Psoas muscle (tissue), 8 donors: ENCODE measurements at places on chromosomes 6 and 20. TPM values are rescaled to one million over a fixed set of nuclear protein-coding genes. Genes with fewer than 3 reads are reported as not detected.
A peak's percentile ranks its signal among the peaks of the same experiment; 100 is the strongest.

LINC00237 gene
- polyA plus RNA-seq, result not detected

DNA sequence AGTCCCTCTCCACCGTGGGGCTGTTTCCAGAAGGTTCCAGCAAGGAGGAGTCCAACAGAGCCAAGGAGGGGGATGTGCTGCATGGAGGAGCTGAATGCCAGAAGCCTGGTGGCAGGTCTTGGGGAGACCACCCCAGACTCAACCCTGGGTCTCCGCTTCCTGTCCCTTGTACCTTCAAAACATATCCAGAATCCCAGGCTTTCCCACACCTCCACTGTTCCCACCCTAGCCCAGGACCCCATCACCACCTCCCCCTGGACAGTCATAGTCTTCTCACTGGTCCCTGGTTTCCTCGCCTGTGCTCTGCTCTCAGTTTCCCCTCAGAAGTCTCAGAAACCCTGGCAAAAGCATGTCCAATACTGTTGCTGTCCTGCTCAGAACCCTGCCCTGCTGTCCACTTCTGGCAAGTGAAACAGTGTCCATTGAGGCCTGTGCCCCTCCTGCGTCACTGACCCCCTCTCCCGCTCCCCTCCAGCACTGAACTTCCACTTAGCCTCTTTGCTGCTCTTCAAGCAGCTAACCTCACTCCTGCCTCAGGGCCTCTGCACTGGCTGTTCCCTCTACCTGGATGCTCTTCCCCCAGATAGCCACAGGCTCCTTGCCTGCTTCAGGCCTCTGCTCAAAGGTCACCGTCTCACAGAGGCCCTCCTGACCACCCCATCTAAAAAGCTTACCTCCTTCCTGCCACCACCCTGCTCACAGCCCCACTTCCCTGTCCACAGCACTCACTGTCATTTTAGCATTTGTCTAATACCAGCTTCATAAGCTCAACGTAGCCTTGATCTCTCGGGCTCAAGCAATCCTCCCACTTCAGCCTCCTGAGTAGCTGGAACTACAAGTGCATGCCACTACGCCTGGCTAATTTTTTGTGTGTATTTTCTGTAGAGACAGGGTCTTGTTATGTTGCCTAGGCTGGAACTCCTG is 169.2 kb downstream of the GRM4 start:
- DNase-seq, result no peak

DNA sequence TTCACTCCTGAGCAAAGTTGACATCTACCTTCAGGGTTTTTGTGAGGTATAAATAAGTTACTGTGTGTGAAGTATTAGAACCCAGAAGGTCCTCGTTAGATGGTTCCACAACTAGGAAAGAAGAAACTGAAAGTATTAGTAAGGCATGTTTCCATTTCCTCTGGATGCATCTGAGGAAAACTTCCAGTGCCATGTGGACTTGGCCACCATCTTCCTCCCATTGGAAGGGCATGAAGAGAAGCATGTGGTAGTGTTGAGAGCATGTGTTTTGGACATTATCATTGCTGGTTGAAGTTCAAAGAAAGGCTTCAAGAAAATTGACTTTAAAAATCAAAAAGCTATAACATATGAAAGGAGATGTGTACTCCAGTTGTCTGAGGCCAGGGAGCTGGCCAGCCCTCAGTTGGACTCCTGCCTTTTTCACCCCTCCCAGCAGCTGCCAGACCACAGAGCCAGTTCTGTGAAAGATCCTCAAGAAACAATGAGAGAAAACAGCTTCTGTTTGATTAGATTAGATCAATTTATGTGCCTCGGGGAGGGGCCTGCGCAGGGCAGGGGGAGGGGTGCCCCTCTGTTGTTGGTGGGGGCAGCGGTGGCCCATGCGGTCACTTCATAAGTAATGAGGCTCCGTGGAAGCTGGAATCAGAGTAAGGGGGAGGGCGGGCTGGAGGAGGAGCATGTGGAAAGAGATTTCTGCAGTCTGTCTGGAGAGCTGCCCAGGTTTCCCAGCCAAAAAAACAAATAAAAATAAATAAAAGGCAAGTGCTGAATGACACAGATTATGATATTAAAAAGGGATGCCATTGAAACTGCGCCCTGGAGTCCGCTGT is 154.0 kb downstream of the JARID2 start:
- peak; percentile 85 for DNase-seq

GRCh38 chr6:48249071-48249470 is 138.1 kb upstream of the PTCHD4 start:
- no peak for DNase-seq

DNA sequence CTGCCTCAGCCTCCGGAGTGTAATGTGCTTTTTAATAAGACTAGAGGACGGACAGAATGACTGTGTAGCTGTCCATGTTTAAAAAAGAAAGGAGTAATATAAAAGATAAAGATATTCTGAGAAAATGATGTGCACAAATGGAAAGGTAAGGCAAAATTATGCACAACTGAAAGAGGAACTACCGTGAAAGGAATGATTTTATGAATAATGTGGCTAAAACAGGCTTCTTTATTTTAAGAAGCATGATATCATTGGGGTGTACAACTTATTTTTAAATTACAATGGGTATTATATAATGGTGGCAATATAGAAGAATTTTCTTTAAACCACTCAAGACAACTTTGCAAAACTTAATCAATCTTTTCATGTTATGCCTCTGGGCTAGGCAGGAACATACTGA is 78.1 kb downstream of the FIG4 start:
- DNase-seq, result no peak

- no peak for DNase-seq
Measured at GRCh38 chr6:170182093-170182780, 108.6 kb downstream of the DLL1 start.

DNA sequence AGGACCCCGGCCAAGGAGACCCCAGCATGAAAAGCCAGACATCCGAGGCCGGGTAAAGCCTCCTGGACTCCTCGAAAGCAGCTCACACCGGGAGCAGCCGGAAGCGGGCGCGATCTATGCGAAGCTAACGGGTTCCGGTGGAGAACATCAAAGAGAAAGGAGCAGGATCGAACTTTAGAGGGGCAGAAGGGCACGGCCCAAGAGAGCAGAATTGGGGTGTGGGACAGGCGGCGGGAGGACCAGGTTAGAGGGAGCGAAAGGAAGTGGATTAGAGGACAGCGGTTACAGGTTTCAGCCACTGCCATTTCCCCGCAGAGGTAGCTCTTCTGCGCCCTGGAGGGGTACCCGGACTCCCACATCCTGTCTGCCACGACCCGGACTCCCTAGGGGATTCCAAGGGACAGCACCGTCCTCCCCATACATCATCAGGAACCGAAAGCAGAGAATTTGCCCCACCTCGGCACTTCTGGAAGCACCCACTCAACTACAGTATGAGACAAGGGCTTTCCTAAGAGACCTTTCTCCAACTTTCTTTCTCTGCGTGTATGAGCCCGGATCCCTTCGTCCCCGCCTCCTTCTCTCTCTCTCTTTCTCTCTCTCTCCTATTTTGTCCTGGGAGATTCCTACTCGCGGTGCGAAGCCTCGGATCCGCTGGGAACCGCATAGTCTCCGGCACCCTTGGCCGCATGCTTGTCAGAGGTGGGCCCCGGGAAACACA is 507 bp upstream of the VGLL2 start:
- DNase-seq, result no peak
